ENCODE measurements at places on chromosomes 1 and 21.

- DNase-seq, result no peak
Observed at GRCh38 chr1:52139817-52140540, 1.9 kb upstream of the ZFYVE9 start.

DNA sequence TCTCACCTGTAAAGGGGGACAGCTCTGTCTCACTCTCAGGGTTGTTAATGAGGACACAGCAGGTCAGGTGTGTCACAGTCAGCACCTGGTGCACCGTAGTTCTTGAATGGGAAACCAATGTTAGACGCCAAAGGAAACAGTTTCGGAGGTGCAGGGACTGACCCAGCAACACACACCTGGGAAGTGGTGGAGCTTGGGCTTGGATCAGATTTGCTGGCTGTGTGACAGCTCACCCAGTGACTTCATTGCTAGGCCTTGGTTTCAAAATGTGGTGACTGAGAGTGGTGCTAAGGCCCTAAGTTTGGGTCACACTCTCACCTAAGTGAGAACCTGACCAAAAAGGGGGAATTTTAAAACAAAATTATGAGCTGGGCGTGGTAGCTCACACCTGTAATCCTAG, 34.9 kb downstream of the ALPL start:
- DNase-seq, result no peak

DNA sequence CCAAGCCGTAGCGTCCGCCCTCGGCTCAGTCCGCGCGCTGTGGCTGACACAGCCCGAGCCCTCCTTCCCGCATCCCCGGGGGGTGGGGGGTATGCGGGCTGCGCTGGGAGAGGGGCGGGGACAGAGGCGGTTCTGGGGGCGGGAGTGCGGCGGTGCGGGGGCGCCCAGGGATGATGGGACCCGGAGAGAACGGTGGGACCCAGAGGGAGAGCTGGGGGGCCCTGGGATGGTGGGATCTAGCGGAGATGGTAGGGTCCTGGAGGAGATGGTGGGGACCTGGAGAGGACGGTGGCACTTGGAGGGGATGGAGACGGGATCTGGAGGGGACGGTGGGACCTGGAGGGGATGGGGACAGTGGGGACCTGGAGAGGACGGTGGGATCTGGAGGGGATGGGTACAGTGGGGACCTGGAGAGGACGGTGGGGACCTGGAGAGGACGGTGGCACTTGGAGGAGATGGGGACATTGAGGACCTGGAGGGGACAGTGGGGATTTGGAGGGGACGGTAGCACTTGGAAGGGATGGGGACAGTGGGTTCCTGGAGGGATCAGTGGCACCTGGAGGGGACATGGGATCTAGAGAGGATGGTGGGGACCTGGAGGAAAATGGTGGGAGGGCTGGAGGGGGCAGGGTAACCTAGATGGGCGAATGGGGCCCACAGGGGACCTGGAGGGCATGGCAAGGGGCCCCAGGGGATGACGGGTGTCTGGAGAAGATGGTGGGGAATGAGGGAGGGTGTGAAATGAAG, 477 bp downstream of the SNAP47 start:
- no peak for DNase-seq

DNA sequence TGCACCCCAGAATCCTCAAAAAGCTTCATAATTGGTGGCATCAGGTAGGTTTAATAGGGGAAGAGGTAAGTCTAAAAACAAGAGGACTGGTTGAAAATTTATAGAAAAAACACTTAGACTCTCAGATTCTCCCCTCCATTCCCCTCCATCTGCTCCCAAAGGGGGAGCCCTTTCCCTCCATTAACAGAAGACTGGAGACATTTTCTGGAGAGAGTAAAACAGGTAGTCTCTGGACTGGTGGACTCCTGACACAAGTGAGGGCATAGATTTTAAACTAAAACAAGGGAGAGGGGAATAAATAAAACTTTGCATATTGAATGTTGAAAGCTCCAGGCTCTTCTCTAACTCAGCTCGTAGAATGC, 54.0 kb upstream of the IPO9 start:
- no peak for DNase-seq

GRCh38 chr21:38766987-38767722, 38.6 kb upstream of the ETS2 start:
- no peak for DNase-seq

- DNase-seq, result no peak
Observed at GRCh38 chr21:41369920-41370839, 8.4 kb downstream of the MX2 start.

GRCh38 chr1:14600405-14601112, 2.1 kb downstream of the KAZN start:
- no peak for DNase-seq

DNA sequence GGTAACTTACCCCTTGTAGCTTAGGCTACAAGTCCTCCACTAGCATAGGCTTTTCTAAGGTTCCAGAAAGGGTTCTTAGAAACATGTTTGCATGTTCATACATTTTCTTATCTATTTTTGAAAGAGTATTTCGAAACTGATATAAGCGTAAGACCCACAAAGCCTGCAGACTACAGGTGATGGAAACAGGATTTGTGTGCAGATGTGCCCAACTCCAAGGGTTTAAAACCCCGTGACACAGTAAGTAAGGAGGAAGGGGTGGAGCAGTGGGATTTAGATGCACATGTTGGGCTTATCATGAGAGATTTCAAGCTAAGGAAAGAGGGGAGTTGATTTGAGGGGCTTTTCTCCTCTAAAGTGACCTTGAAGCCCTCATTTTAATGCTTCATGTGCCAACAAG, 164.7 kb downstream of the LTN1 start:
- DNase-seq, result no peak

DNA sequence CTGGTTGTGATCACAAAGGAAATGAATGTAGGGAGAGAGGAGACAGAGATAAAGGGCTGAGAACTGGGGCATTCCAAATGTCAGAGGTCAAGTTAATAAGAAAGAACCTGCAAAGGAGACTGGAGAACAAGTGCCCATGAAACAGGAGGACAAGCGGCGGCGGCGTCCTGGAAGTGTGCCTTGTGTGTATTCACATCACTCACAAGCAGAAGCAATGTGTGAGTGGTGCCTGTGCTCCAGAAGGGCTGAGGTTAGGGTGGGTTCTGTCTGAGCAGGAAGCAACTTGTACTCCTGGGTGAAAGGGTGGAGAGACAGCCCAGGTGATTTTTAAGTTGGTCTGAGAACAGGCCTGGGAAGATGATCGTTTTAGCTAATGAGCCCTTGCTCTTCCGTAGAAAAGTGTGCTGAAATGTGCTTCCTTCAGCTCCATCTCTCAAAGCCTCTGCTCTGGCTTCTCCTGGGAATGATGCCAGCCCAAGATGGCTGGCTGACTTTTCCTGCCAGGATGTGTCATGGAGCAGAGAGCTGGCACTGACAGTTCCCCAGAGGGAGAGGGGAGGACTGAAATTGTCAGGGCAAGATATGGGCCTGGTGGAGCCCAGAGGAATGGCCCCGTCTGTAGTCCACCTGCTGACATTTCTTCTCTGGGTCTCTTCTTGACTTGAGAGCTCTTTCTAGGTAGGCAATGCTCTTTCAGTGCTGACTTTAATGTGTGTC, 25.1 kb upstream of the PLEKHA6 start:
- DNase-seq, result no peak

DNA sequence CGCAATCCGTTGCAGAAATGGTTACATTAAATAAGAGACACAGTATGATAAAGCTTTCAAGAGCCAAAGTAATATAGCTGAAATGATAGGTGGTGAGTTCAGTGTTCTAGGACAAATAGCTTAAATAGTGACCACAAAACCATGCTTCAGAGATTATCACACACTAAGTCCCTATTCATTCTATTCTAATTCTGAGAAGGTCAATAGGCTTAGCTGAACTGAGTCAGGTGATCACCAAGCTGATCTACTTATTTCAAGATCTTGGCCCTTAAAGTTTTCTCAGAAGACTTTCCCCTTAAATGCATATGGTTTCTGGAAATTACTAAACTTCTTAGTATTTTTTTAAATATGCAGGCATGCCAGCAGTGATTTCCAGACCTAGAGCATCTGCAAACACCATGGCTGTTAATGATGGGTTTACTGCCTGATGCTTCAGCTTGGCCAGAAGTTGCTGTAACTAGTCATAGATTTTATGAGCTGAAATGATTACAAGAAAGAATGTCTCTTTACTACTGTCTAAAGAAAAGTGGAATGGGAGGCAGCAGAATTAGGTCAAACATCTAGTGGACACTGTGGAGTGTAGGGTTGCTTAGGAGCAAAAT, 242.9 kb downstream of the ST6GALNAC3 start:
- DNase-seq, result no peak

GRCh38 chr21:25539606-25540005, 67.7 kb downstream of the MRPL39 start:
- no peak for DNase-seq

Measured in K562 (cell line).